Endodermal cell (in vitro differentiated cells): ENCODE measurements at places on chromosomes 13 and 19.

DNA sequence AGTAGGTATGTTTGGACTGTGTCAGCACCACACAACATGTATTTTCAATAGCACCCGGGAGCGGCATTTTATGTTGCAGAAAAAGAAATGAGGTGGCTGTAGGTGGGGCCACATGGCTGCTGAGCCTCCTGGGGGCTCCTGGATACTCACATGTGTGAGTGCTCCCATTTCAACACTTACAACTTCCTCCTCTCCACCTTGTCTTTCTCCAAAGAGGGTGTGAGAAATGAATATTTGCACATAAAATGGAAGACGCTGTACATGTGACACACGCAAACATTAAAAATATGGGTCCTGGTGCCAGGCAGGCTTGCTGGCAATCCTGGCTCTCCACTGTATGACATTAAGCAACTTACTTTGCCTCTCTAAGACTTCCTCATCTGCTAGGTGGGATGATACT lies 222.1 kb downstream of the DCLK1 start:
- DNase-seq, result no peak

DNA sequence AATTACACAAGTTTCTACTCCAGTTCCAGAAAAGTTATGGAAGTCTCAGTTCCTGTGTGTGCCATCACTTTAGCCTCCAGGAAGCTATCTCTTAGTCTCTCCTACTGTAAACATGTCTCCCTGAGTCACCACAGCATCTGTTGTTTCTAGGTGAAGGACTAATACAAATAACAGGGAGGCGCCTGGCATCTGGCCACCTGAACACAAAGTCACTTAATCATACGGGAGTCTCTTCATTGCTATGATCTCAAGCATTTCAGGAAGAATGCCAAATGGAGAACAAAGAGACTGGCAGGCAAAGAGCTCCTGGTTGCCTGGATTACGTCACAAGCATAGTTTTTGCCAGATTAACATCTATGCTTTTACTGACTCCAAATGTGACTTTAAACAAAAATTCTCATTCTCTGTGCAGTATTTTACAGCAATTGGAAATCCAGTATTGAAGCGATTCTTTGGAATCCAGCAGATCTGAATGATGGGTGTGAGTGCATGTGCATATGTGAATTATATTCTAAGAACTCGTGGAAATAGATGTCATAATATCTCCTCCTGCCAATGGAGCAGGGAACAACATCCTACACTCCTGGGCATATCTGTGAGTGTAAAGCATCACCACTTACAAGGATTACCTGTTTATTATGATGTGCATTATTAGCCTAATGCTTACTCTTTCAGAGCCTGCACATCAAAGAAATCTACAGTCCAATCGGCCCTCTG lies 572.8 kb downstream of the PCDH9 start:
- no peak for DNase-seq

- DNase-seq, result peak; percentile 59
These were observed 18.0 kb downstream of the RAB3D start for GRCh38 chr19:11321191-11322126.

GRCh38 chr13:46526740-46527139 lies 26.2 kb upstream of the LRCH1 start:
- DNase-seq, result no peak

DNA sequence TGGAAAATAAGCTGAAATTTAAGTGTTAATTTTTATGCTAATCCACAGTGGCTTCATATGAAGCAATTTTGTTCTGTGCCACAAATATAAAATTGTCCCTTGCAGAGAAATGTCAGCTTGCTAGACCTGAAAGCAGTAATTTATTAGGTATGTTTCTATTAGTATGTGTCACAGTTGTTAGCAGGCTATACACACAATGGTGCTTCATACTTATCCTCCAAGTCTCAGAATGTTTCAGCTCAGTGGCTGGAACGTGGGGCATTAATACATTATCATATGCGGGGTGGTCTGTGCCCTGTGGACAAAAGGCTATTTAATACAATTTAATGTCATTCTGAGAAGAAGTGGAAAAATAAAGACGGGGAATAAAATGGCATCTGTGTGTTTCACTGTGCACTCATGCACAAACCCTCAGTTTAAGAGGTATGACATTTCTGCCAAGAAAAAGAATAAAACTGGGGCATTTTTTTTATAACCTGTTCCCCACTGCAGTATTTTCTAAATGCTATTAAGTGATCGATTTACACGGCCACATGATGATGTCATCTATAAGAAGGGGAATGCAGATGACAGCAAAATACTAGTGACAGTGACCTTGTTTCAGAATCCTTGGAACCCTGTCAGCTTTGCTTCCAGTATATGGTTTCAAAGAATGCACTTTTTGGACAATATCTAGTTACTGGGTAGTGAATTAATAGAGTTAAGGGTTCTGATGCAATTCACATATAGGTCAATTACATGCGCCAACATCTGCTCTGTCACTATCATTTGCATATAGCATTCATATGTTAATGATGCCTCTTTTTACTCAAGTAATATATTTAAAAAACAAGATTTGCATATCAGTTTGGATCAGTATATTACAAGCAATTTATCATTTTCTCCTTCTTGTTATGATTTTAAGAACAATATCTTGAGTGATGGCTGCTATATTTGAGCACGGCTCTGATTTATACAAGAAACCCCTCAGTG lies 21.2 kb upstream of the ZNF536 start:
- DNase-seq, result no peak

- DNase-seq, result no peak
These were observed 2.7 kb upstream of the MAP2K7 start for GRCh38 chr19:7900931-7901330.

- DNase-seq, result no peak
These were observed 9.6 kb downstream of the MYO1F start for GRCh38 chr19:8567522-8568172.

DNA sequence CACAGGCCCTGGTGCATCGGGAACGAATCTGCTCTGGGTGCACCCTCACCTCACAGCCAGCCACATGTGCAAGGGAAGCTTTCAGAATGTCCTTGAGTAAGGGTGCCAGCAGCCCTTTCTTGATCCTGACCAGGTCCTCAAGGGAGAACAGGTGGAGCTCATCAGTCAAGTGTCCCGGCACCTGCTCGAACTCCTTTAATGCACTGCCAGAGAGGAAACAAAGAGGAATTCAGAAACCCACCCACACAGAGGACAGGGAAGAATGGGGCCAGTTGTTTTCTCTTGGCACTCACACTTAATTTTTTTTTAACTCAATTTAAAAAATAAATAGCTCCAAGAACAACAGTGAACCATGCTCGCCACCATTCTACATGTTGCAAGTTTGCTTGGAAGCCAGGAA lies 41.7 kb downstream of the RUBCNL start:
- DNase-seq, result no peak

DNA sequence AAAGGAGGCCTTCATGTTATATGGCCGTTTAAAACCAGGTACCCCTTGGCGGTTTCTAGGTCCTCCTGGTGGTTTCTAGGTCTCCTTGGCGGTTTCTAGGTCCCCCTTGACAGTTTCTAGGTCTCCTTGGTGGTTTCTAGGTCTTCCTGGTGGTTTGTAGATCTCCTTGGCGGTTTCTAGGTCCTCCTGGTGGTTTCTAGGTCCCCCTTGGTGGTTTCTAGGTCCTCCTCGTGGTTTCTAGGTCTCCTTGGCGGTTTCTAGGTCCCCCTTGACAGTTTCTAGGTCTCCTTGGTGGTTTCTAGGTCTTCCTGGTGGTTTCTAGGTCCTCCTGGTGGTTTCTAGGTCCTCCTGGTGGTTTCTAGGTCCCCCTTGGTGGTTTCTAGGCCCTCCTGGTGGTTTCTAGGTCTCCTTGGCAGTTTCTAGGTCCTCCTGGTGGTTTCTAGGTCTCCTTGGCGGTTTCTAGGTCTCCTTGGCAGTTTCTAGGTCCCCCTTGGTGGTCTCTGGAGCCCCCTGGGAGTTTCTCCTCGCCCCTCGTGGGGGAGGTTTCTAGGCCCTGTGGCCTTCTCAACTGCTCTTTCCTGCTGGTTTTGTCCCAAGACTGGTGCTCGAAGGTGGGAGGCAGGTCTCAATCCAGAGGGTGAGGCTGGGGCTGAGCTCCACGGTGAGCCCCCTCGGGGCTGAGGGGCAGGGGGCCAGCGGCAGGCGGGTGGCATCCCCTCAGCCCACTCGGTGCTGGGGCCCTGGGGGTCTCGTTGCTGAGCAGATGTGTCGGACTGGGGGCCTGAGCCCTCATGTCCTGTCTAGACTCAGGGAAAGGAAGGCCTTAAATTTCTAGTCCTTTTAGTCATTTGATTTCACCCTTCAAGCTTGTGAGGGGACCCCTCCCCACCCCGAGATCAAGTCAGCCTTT lies 8.0 kb downstream of the HCN2 start:
- DNase-seq, result no peak
